Activated CD4-positive, alpha-beta T cell treated with anti-CD3 and anti-CD28 coated beads, Interleukin-2, amount 10 ng/mL, durations not matched to agents 7 days and 5 days (primary cell): ENCODE measurements at places on chromosomes 6 and 20. TPM values are rescaled to one million over a fixed set of nuclear protein-coding genes. Genes with fewer than 3 reads are reported as not detected.

GRCh38 chr6:33192105-33192646, at the start of gene COL11A2:
TSS of gene COL11A2 (minus strand) at chr6:33192467. CDS start at chr6:33192240, 227 bp downstream.
- H3K27ac ChIP-seq, result no peak within 1 kb of the TSS
- peaks cover 36% of the 10 kb centered on the region for H3K27me3 ChIP-seq
- DNase-seq, result no peak
- no peak within 1 kb of the TSS for H3K4me3 ChIP-seq

Gene DEFB124
- total RNA-seq, result not detected

Gene KHDRBS2
- total RNA-seq, result not detected

- H3K4me1 ChIP-seq, result peaks cover 7% of the 10 kb centered on the region
- peaks cover 4% of the 10 kb centered on the region for H3K27me3 ChIP-seq
- H3K36me3 ChIP-seq, result no peaks in the 10 kb centered on the region
- no peak overlapping the region for H3K4me3 ChIP-seq
Measured at GRCh38 chr6:166774292-166774691, 147.2 kb upstream of the RPS6KA2 start.

Gene CCN5
- not detected for total RNA-seq

Gene PRKN
- total RNA-seq, result 0.77 TPM

- H3K27ac ChIP-seq, result no peak overlapping the region
- H3K4me3 ChIP-seq, result no peak overlapping the region
- no peaks in the 10 kb centered on the region for H3K4me1 ChIP-seq
Measured at GRCh38 chr6:168815229-168815628, 374.2 kb downstream of the SMOC2 start.
